ENCODE measurements at places on chromosomes 2 and 18.

- DNase-seq: no peak
These were observed 44.5 kb downstream of the COMMD1 start for GRCh38 chr2:61949714-61950560.

DNA sequence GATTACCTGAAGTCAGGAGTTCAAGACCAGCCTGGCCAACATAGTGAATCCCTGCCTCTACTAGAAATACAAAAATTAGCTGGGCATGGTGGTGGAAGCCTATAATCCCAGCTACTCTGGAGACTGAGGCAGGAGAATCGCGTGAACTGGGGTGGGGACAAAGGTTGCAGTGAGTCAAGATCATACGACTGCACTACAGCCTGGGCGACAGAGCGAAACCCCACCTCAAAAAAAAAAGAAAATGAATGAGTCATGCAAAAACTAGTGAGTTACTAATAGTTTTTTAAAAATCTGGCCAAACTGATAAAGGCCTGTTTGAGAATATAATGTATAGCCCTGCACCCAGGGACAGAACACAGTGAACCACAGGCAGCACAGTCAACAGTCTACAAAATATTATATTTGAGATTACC, 17.5 kb downstream of the AFG3L2 start:
- peak; percentile 96 for DNase-seq

- no peak for DNase-seq
These were observed 94.4 kb downstream of the MGAT5 start for GRCh38 chr2:134348239-134348638.

GRCh38 chr2:175180701-175181103, 808 bp downstream of the ATP5MC3 start:
- peak; percentile 80 for DNase-seq

DNA sequence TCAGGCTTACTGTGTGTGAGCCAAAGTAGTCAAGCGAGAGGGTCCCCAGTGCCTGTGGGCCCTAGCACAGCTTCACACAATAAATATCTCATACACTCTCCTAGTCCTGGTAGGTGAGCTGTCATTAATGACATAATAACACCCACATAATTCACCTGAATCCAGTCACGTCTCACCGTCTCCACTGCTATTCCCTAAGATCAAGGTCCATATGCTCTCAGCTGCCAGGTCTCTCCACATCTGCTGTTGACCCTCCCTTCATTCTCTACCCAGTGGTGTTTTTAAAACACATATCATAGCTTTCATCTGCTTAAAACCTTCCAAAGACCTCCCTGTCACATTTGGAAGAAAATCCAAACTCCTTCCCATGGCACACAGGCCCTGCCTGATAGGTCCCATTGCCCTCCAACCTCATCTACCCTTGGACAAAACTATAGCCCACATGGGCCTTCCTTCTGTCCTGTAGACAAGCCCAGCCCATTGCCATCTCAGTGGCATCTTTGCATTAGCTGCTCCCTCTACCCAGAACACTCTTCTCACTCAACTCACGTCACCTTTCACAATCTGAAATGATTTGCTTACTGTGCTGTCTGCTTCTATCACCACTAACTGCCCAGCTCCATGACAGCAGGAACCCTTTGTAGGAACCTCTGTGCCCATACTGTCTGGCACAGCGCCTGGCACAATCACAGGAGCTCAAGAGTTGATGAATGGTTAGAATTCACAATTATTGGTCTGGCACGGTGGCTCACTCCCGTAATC, 7.5 kb downstream of the KCNG3 start:
- no peak for DNase-seq

GRCh38 chr2:98713332-98714015, 17.5 kb downstream of the MGAT4A start:
- no peak for DNase-seq

- DNase-seq: no peak
These were observed 32.3 kb downstream of the CARF start for GRCh38 chr2:202944408-202944807.
